Prostate gland (tissue), 2 donors: ENCODE measurements at places on chromosomes 1 and 21. TPM values are rescaled to one million over a fixed set of nuclear protein-coding genes. Genes with fewer than 3 reads are reported as not detected.

The TIAM1 gene
- 38.1 TPM for total RNA-seq

The SZRD1 gene
- total RNA-seq: 64.8 TPM

DNA sequence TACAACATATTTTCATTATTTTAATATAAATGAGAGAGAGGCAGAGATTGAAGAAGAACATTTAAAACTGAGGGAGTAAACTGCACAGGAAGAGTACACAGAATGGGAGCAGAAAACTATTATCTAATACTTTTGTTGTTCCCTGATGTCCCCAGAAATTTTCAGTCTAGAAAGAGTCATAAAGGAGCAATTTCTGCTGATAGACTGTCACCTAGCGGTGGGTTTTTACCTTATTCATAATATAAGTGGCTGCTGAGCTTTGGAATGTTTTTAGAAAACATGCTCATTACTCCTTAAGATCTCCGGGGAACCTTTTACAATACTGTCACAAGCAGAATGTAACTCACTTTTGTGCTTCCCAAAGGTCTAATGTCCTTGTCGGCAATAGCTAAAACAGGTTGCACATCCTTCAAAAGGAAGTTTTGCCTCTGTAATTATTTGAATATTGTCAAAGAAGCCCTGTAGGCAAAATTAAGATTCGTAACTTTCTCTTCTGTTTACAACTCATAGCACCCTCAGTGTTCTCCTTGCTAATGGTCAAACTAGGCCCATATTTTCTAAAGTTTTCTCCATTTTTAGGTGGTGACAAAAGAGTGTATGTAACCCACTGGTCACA lies 4.9 kb upstream of the NPL start:
- no peaks in the 10 kb centered on the region for H3K4me1 ChIP-seq
- no peak overlapping the region for H3K27ac ChIP-seq
- no peaks in the 10 kb centered on the region for H3K27me3 ChIP-seq
- DNase-seq: peak; percentile 40
- no peaks in the 10 kb centered on the region for H3K36me3 ChIP-seq

- no peaks in the 10 kb centered on the region for H3K36me3 ChIP-seq
- H3K27ac ChIP-seq: no peak overlapping the region
- no peak overlapping the region for H3K4me3 ChIP-seq
- H3K27me3 ChIP-seq: no peaks in the 10 kb centered on the region
- peak; percentile 6 for DNase-seq
These were observed 16.9 kb upstream of the MTF2 start for GRCh38 chr1:93061895-93062792.

DNA sequence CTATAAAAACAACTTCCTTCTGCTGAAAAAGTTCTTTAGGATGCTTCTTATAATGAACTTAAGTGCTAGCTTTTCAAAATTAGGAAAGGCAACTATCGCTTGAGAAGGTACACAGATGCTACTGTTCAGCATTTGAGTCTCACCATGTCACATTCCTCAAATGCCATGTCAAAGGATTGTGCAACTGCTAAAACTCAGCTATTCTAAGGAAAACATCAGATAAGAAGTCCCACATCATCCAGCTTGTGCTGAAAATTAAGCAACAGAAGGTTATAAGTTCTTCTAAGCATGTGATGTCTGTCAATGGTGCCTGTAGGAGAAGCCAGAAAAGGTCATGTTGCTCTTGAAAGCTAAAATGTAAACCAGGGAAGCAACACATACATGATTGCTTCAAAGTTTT lies 36.5 kb downstream of the MCOLN2 start:
- H3K4me1 ChIP-seq: no peaks in the 10 kb centered on the region
- H3K36me3 ChIP-seq: no peaks in the 10 kb centered on the region
- no peak overlapping the region for H3K27ac ChIP-seq
- no peak for DNase-seq

GRCh38 chr1:109610609-109611307 lies 8.7 kb downstream of the GNAT2 start:
- H3K36me3 ChIP-seq: no peaks in the 10 kb centered on the region
- DNase-seq: no peak
- H3K27me3 ChIP-seq: no peaks in the 10 kb centered on the region
- H3K27ac ChIP-seq: no peak overlapping the region
- H3K4me1 ChIP-seq: no peaks in the 10 kb centered on the region
